ENCODE measurements at places on chromosomes 3 and 15.

- DNase-seq, result no peak
These were observed 46.9 kb upstream of the TMEM158 start for GRCh38 chr3:45272828-45273470.

- no peak for DNase-seq
These were observed 346.9 kb downstream of the NLGN1 start for GRCh38 chr3:173744479-173744878.

- no peak for DNase-seq
These were observed 988.7 kb downstream of the NTRK3 start for GRCh38 chr15:87267798-87268197.

DNA sequence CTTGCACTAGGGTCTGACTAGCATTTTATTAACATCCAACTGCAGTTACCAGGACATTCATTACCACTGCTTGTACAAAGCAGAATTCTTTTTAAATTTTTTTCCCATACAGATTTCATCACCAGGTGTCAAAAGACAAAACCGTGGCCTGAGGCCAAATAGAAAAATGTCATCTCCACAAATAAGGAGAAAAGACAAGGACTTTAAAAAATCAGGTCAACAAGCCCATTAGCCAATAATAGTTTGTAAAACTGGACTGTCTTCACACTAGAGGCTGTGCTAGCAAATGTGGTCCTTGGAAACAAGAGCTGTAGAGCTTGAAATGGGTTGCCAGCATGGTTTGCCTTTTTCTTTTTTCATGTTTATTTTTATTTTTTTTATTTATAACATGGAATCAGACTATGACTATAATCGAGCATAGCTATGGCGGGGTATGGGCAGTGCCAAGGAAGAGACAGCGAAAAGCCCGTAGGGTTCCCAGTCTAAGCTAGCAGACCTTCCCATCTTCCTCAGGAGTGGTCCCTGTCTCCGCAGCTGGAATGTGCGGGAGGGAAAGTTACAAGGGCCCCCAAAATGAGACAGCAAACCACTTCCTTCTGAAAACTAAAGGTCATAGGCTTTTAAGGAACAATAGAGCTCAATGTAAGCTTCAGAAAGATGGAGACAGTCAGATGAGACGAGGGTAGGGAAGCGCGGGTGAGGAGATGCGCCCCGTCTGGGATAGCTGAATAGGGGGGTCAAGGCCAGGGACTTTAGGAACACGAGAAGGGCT is 1.5 kb downstream of the PTPN9 start:
- no peak for DNase-seq

GRCh38 chr3:52845157-52845556 is 10.3 kb upstream of the MUSTN1 start:
- DNase-seq, result no peak

GRCh38 chr3:43152649-43153048 is 46.8 kb upstream of the POMGNT2 start:
- DNase-seq, result no peak

GRCh38 chr3:169240786-169241486 is 422.6 kb downstream of the MECOM start:
- no peak for DNase-seq

GRCh38 chr15:81914734-81915256 is 131.0 kb downstream of the MEX3B start:
- DNase-seq, result no peak

GRCh38 chr3:194761384-194761783 is 75.7 kb downstream of the FAM43A start:
- DNase-seq, result no peak

DNA sequence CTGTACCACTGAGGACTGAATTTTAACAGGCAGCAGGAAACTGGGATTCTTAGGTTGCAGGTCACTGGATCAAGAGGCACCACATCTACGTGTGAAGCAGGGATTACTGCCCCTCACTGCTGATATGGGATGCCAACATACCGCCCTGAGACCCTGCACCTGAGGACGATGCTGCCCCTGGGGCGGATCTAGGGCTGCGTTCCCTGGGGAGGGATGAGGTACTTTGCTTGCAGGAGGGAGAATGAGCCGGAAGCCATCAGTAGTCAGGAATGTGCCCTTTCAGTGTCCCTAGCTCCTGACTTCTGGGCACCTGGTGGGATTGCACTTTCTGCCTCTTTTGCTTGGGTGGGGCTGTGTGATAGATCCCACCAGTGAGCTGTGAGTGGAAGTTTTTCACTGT is 122.8 kb downstream of the RPLP1 start:
- no peak for DNase-seq

DNA sequence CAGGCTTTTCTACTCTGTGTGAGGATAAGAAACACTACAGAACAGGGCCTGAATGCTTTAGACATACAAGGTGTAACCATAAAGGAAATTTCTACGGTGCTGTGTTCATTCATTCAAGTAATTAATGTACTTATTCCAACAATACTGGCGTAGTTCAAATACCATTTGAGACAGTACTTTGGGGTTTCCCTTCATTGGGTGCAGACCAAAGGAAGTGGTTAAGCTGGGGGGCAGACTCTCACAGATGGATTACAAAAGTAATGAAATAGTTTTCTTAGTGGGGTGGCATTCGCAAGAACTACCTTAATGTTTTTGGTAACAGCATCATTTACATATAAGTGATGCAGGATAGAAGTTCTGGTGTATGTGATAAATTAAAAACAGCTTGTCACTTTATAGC is 65.9 kb downstream of the BTD start:
- no peak for DNase-seq

GRCh38 chr15:89329329-89330084 is 5.1 kb downstream of the POLG start:
- no peak for DNase-seq

DNA sequence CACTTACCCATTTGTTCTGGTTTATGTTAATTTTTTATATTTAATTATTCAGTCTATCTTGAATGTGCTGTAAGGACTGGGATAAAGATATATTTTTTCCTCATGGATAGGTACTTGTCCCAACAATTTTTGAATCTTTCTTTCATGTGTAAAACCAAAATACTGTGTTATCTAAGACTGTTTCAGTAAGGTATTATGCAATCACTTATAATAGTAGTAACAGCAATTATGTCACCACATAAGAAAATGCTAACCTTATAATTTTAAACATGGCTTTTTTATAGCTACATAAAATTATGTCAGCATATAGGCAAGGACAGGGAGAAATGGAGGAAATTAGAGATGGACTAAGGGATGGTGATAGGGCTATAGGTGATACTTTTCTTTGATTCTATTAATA is 2.9 kb upstream of the CTDSPL start:
- DNase-seq, result no peak

DNA sequence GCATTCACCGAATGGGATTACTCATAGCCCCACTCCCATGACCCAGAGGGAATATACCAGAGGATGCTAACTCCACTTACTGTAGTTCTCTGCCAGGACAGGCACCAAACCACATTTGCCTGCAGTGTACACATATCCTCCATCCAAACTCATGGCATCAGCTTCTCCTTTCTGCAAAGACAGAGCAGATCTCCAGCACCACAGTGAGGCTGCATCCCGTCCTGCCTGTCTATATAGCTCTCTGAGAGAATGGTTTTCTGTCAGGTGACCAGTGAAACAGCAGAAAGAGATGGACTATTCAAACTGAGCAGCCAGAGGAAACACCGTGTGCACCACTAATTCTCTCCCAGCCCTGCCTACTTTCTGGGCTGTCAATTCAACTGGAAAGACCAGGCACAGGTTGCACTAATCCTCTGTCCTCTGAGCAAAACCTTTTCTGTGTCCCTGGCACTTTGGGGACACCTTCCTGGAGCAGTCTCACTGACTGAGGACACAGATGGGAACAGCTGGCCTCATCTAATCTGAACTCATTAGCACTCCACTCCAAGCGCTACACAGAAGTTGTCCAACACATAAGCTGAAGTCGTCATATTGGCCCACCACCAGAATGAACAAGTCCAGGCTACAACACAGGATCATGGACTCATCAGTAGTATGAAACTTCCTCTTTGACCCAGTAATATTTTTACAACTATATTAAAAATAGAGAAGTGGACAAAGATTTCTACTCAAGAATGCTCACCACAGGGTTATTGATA is 17.3 kb downstream of the LTF start:
- DNase-seq, result no peak

GRCh38 chr15:39205081-39205480 is 375.8 kb upstream of the THBS1 start:
- DNase-seq, result no peak

DNA sequence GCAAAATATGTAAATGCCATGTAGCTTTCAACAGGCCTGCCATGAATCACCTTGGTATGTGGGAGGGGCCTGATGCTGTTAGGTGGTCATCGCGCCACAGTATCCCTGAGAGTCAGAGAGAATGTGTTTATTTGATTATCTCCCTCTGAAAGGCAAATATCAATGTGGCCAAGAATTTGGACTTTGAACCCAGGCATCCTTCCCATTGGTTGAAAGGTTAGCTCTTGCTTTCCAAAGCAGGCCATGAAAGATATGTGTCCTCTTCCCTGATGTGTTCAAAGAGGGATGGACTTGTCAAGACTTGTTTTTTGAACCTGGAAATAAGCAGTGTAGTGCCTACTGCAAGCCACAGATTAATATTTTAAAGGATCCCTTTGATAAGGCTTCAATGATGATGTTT is 36.7 kb downstream of the SRP14 start:
- DNase-seq, result no peak

GRCh38 chr3:25589104-25589782 is 75.5 kb downstream of the TOP2B start:
- DNase-seq, result no peak

GRCh38 chr3:131033480-131034080 is 6.9 kb downstream of the NEK11 start:
- DNase-seq, result peak; percentile 26

GRCh38 chr3:160012108-160012507 is 23.5 kb downstream of the IL12A start:
- DNase-seq, result no peak

GRCh38 chr15:79030470-79030869 is 60.1 kb downstream of the RASGRF1 start:
- DNase-seq, result no peak

DNA sequence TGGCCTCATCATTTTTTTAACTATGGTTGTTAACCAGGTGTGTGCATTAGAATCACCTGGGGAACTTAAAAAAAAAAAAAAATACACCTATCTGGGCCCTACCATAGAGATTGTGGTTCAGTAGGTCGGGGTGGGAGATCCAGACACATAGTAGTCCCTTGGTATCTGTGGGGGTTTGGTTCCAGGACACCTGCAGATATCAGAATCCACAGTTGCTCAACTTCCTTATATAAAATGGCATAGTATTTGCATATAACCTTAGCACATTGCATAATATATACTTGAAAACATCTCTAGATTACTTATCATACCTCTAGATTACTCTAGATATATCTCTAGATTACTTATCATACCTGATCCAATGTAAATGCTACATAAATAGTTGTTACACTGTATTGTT is 5.0 kb downstream of the IQGAP1 start:
- DNase-seq, result no peak

GRCh38 chr3:19074257-19074900 is 73.9 kb upstream of the KCNH8 start:
- no peak for DNase-seq

GRCh38 chr15:90212221-90213098 is 11.3 kb downstream of the SEMA4B start:
- DNase-seq, result peak; percentile 37

Data from D341Med (cell line).